DMS53 (cell line): ENCODE measurements at places on chromosomes 6 and 20.
A peak's percentile ranks its signal among the peaks of the same experiment; 100 is the strongest.

GRCh38 chr6:149196091-149196490 lies 121.4 kb upstream of the TAB2 start:
- no peak for DNase-seq

DNA sequence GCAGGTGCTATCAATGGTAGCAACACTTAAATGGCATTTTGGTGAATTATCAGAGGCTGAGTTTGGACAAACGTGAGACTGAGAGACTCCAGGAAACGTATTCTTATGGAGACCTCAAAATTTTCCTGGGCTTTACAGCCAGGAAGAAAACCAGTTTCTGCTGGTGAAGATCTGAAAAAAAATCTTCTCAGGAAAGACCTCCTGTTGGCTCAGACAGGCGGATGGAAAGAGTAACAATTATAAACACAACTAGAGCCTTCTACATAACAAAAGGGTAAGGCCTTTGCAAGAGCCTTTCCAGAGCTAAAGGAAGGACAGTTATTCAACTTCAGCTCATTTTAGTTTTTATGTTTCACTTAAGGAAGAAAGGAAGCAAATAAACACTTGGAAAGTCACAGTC lies 274.4 kb downstream of the THBS2 start:
- no peak for DNase-seq

DNA sequence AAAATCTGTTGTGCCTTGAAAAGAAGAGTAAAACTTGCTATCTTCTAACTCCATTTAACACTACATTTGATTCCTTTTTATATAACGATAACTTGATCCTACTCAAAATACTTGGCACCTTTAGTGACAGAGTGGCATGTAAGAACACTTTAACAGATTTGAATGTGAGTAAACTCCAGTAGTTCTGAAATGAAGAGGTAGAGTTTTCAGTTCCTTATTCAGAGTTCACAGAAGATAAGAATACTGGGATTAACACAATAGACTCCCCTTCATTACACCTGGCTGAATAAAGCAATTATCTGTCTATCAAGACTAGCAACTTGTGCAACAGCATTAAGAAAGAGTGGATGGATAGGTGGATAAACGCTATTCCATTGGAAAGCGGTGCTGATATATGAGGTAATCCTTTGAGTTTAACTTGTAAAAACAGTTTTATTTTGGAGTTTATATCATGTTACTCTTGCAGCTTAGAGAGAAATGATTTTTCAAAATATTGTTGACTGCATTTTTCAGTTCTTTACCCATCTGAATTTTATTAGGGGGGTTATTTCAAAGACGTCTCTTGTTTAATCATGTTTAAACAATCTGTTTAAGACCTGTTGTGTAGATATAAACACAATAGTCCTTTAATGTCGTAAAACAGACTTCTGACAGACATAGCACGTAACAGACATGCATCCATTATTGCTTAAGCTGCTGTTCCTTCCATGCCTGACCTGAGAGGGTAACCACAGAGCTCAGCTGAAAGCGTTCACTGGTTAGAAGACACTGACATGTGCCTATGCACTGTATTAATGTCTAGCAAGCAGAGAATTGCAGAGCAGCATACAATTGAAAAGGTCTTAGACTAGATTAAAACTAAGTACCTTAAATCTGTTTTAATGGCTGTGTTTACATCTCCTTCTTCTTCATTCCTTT lies 102.4 kb upstream of the SUPT3H start:
- no peak for DNase-seq

- peak; percentile 29 for DNase-seq
These were observed 14.0 kb downstream of the ZC2HC1B start for GRCh38 chr6:143878272-143878760.

DNA sequence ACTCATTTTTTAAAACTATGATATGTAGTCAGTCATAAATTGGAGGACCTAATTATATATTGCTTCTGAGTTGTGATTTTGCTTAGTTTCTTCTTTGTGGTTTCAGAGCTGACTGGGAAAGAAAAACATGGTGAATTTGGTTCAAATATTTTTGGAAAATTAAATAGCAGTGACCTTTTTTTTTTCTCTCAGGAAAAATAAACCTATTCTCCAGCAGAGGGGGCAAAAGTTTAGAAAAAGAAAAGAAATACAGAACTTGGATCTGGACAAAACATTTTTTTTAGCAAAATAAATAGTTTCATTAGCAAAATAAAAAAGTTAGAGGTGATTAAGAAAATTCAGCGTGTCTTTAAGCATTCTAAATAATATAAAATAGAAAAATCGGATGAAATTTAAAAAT lies 10.2 kb downstream of the COL10A1 start:
- peak; percentile 8 for DNase-seq

- no peak for DNase-seq
These were observed 20.5 kb downstream of the RPP40 start for GRCh38 chr6:4983322-4983721.

DNA sequence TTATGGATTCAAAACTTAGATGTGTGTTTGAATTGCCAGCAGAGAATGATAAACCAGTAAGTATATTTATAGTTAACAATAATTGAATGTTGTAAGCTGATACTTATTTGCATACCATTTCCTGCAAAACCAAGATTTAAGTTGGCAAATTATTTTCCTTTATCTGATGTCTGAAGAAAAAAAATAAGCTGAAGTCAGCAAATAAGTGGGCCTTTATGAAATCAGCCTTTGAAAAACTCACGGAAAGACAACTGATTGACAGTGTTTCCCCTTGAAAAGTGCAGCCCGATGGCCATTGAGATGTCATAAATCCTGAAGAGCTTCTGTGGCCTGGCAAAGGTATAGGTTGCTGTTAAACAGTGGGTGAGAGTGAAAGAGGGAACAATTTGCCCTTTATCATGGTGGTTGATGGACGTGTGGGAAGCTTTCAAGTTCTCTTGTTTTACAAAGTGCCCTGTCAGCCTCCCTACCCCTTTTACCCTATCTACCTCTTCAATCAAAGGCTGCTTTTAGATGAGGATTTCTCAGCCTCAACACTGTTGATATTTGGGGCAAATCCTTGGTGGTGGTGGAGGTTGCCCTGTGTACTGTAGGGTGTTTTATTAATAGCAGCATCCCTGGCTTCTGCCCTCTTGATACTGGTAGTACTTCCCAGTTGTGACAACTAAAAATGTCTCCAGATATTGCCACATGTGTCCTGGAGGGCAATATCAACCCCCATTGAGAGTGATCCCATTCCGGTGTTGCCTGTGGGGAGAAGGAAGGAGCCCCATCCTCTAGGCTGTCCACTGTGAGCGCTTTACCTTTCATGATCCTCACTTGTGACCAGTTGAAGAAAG lies 50.2 kb downstream of the VAPB start:
- DNase-seq, result no peak

GRCh38 chr6:63516186-63516944 lies 55.9 kb upstream of the LOC128125822 start:
- no peak for DNase-seq

DNA sequence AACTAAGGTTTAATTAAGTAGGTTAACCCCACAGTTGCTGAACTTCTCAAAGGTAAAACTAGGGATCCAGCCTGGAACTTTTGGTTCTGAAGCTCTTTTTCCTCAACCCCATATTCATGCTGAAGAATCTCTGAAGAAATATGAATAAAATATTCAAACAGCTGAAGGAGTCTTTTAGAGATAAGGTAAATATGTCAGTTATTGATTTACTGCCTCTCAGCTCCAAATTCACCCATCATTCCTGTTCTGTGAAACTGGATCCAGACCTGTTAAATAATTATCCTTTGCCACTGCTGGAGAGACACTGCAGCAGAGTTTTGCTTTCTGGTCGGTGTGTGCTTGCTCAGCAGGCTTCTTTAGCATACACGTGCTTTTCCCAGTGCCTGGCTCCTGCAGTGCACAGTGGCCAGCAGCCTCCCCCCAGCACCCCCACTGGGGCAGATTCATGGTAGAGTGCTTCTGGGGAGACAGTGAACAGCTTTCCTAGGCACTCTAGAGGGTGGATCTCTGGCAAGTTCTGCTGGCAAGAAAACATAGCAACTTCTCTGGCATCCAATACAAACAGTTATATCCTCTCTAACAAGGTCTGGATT lies 62.0 kb upstream of the BCLAF1 start:
- no peak for DNase-seq

DNA sequence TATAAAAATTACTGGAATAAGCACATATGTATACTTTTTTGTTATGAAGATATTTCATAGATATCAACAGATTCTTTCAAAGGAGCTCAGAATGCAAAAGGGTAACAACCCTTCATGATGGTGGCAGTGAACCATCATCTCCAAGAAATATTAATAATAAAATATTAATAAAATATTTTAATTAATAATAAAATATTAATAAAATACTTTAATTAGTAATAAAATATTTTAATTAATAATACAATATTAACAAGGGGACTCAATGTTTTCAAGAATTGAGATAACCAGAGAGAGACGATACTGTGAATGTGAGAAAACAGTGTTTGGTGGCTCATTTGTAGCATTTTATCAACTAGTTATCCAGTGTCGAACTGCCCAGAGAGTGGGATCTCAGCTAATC lies 86.0 kb upstream of the NT5E start:
- DNase-seq, result no peak

GRCh38 chr6:41576667-41577066 lies 30.5 kb downstream of the FOXP4 start:
- DNase-seq, result no peak

GRCh38 chr6:27911956-27912446 lies at the start of gene OR2B2:
OR2B2 (minus strand) TSS chr6:27912396; CDS start chr6:27912319, 77 bp downstream.
- no peak for DNase-seq

- no peak for DNase-seq
These were observed 14.9 kb downstream of the ID4 start for GRCh38 chr6:19852090-19852457.

DNA sequence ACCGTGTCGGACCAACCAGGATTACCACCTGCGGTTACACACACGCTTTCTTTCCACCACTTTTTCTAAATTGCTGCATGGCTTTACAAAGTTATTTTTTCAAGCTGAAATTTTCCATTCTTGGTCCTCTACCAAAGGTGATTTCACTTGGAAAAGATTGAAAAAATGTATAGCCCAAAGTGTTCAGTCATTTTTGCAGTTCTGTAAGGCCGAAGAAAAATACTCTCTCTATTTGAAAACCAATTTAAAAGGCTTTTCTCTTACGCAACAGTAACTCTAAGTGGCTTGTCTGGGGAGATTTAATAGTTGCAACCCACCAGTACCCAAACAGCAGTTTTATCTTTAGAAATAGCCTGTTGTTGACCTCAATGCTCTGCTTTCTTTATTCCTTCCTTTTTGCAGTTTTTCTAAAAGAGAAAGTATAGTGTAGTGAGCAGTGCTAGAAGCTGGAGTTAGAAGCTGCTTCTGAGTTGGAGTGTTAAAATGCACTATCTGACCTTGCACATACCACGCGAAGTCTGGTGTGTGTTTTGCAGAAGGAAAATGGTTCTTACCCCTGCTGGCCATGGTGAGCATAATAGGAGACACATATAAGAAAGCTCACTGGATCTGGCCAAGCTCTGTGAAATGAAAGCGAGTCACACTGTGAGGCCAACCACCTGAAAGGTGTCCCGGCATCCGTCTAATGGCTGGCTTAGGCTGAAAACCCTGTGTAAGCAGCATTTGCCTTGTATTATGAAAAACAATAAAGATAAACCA lies 271.6 kb upstream of the PRND start:
- DNase-seq, result peak; percentile 23

DNA sequence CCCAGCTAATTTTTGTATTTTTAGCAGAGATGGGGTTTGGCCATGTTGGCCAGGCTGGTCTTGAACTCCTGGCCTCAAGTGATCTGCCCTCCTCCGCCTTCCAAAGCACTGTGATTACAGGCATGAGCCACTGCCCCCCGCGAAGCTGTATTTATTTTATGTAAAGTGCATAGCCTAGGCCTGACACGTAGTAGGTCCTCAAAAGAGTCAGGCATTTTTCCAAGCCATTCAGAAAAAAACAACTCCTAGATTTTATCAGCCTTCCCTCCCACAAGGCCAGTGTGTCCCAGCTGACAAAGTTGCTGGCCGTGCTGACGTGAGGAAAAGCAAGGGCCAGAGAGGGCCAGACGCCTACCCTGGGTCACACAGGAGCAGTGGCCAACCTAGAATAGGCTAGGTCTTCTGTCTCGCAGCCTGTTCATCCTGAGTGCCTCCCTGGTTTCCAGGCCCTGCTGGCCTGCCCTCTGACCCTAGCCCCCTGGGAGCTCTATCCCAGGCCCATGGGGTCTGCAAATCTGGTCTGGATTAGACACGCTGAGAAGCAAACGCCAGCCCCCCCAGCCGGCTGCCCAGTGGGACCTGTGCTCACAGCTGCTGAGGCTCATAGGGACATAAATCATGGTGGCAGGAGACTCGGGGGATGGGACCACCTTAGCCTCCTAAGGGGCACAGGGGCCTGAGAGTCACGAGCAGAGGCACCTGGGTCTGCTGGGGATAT lies 11.8 kb downstream of the TCF15 start:
- DNase-seq, result no peak

GRCh38 chr6:23154159-23154558 lies 584.8 kb downstream of the HDGFL1 start:
- DNase-seq, result no peak

GRCh38 chr20:56469077-56469449 lies 636 bp downstream of the RTF2 start:
- DNase-seq, result no peak

GRCh38 chr6:84411060-84411629 lies 183.7 kb upstream of the CEP162 start:
- DNase-seq, result no peak
